ENCODE measurements at places on chromosomes 4 and X.

GRCh38 chrX:17521871-17522693, 147.1 kb downstream of the NHS start:
- DNase-seq, result peak; percentile 34

DNA sequence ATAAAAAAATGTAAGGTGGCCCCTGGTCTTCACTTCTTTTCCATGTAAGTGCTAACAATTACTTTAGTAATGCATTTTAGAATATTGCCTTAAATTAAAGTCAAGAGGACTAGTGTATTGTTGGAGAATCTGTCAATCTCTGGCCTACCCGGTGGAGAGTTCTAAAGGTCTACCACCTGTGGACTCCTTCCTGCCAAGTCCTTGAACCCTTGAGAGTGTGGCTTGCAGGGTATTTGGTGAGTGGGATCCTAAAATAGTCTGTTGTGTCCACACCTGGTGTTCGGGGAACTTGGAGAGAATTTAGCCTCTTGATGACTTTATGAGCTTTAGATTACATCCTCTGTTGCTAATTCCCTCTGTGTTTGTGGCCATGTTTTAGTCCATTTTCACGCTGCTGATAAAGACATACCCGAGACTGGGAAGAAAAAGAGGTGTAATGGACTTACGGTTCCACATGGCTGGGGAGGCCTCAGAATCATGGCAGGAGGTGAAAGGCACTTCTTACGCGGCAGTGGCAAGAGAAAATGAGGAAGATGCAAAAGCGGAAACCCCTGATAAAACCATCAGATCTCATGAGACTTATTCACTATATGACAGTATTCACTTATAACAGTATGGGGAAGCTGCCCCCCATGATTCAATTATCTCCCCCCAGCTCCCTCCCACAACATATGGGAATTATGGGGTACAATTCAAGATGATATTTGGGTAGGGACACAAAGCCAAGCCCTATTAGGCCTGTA, 23.8 kb downstream of the DDIT4L start:
- DNase-seq, result no peak

DNA sequence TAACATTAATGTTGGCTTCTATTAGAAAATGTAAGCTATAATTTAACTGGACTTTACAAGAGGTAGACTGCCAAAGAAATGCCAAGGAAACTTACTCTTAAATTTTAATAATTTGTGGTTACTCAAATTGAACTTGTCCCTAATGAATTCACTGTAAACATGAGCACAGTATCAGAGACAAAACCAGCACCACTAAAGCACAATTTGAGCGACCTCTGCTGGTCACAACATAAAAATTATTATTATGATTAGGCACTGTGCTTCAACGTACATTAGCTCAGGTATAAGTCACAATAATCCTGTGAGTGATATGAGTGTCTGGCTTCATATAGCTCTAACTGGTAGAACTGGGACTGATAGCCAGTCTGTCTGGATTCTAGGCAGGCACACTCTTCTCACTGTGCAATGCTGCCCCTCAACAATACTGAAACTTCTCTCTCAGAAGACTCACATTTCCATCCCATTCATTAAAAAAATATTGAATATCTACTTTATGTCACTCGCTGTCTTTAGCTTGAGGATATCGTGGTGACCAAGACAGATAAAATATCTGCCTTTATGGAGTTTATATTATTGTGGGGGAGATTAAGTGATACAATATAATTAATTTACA, 8.0 kb downstream of the NUDT6 start:
- DNase-seq, result peak; percentile 52

DNA sequence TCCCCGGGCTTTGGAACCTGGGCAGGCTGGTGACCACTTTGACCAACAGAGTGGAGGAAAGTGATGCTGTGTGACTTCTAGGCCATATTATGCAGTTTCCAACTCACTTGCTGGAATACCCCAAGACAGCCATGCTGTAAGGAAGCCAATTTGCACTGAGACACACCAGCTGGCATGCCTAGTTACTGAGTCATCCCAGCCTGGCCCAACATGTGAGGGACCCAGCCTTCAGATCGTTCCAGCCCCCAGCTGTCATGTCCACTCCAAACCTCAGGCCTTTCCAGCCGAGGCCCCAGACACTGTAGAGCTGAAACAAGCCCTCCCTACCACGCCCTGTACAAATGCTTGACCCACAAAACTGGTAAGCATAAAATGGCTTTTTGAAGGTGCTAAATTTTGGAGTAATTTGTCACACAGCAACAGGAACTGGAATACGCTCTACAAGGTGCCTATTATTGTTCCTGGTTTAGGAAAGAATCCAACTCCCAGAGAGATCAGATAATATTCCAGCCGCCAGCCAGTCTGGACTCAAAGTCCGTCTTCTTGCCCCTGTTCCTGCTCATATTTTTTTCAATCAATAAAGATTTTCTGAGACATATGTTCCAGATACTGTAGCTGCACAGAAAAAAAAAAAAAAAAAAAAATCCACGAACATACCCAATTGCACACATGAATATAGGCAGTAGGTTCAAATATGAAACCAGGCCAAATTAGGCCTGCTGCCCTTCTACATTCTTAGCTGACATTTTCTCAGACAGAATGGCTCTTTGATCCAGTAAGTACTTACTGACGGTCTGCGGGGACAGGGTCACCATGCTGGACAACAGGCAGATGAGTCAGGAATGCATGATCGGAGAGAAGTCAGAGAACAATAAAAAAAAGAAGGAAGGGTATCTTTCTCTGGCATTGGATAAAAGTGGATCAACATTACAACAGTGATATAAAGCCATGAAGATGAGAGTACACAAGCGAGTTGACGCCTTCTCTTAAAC, 35.1 kb downstream of the SH3KBP1 start:
- DNase-seq, result peak; percentile 67
